Dorsolateral prefrontal cortex (tissue), 122 donors: ENCODE measurements at places on chromosomes 6 and 20. TPM values are rescaled to one million over a fixed set of nuclear protein-coding genes. Genes with fewer than 3 reads are reported as not detected.

The ANKRD6 gene
- total RNA-seq, result 35.1 TPM

The NKAIN4 gene
- 12.4 TPM for total RNA-seq

The RFX6 gene
- not detected for total RNA-seq

The PTGIS gene
- 2.1 TPM for total RNA-seq

DNA sequence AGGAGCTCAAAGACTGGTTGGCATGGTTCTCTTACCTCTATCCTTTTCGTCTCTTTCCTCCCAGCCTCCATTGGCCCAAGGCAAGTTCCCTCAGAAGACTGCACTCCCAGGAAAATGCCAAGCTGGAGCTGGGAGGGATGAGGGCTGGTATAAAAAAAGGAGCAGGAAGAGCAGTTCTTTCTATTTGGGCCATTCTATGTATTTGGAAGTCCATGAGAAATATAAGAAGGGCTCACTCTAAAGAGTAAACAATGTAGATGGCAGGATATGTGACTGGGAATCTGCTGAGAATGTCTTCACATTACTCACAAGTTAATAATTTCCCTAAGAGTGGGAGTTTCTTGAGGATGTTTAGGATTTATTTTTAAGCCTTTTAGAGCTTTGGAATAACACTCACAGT is 36.6 kb upstream of the ADTRP start:
- DNase-seq, result no peak

- no peak for DNase-seq
Observed at GRCh38 chr20:3696745-3697587, 15.2 kb upstream of the ADAM33 start.

GRCh38 chr20:38804682-38805501 is 605 bp upstream of the PPP1R16B start:
- no peak for DNase-seq

DNA sequence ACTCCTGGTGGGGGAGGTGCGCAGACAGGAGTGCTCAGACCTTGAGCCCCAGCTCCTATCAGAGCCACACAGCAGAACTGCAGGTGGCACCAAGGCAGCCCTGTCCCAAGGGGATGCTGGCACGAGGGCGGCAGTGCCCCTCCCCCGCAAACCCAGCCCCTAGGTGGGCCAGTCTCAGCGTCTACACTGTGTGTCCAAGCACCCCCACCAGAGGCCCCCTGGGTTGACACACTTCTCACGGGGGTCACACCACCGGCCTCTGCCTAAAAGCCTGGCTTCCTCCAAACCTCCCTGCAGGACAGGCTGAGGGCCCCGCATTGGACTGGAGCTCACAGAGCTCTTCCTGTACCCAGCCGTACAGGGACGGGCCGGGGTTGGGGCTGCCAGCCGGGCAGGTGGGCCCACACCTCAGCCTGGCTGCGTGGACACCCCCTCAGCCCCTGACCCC is 8.1 kb downstream of the SLC2A4RG start:
- no peak for DNase-seq

DNA sequence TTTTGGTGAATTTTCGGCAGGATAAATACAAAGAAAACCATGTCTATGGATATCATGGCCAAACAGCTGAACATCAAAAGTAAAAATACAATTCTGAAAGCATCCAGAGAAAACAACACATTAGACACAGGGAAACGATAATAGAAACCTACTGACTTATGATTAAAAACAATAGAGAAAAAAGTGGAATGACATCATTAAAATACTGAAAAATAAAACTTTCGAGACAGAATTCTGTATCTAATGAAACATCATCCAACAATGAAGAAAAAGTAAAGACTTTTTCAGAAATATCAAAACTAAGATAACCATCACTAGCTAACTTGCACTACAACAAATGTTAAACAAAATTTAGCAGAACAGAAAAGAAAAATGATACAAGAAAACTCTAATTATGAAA is 384.6 kb upstream of the RUNX2 start:
- DNase-seq, result no peak

- DNase-seq, result no peak
Observed at GRCh38 chr6:156701966-156702365, 75.2 kb upstream of the ARID1B start.

DNA sequence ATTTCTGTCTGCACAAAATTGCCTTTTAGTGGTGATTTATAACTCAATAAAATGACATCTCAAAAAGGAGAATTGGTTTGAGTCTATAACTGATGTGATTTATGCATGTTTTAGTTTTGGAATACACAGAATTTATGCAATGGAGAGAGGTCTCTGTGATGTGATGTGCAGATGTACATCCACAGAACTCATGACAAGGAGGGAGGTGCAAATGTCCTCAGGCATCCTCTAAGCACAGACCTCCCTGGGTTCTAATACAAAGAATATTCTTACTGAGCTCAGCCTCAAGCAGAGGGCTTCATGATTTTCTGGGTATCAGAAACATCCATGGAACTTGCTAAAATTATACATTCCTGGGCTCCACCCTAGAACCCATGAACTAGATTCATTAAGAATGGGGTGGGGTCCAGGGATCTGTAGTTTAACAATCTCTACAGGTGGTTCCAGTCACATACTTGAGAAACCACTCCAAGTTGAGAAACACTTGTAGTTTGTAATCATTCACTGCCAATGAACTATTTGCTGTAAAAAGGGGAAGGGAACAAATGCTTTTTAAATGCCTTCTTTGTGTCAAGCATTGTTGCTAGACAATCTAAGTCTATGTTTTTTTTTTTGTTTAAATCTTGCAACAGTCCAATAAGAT is 60.2 kb upstream of the NEDD9 start:
- no peak for DNase-seq

GRCh38 chr6:137522198-137522798 is 28.1 kb upstream of the OLIG3 start:
- no peak for DNase-seq

- peak; percentile 82 for DNase-seq
Observed at GRCh38 chr6:161370880-161371279, 97.0 kb upstream of the AGPAT4 start.

GRCh38 chr20:46017272-46017671 is 8.6 kb downstream of the MMP9 start:
- DNase-seq, result no peak

- DNase-seq, result no peak
Observed at GRCh38 chr6:161369339-161369738, 95.5 kb upstream of the AGPAT4 start.

GRCh38 chr20:50655311-50655880 is 35.9 kb downstream of the RIPOR3 start:
- DNase-seq, result no peak

DNA sequence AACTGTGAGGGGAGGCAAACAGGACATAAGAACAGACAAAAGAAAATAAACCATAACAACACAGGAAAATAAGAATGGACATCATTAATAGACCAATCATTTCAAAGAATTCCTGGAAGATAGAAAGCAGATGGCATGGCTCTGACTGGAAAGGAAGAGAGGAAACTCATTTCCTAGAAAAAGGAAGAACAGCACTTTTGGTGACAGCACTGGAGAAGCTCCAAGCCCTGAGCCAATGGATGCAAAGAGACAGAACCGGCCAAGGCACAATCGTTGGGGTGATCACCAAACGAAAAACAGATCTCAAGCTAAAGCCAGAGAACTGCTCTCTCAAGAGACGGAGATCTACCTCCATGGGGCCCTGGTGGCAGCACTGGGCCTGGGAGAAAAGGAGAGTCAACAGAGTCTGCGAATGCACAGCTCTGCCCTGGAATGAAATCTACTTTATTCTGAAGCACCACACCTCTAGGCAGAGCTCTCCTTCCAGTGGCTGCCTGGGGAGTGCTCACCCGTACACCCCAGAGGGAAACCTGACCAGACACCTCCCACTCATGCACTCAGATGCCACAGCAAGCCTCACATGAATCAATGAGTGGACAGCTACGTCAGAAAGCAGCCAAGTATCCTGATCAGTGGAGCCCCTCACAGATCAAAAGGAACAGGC is 24.2 kb downstream of the KIAA0319 start:
- DNase-seq, result no peak

GRCh38 chr6:168590406-168590805 is 149.4 kb downstream of the SMOC2 start:
- DNase-seq, result no peak
